Left cardiac atrium (tissue), 4 donors: ENCODE measurements at places on chromosomes 7 and 10. TPM values are rescaled to one million over a fixed set of nuclear protein-coding genes. Genes with fewer than 3 reads are reported as not detected.

The CYP3A7 gene
- total RNA-seq, result not detected

The GIMAP8 gene
- 16.6 TPM for total RNA-seq

The XPNPEP1 gene
- 40.7 TPM for total RNA-seq

The MMD2 gene
- total RNA-seq, result not detected

The C10orf105 gene
- 0.27 TPM for total RNA-seq

The BAIAP2L1 gene
- total RNA-seq, result 2.4 TPM

The PTPN20 gene
- total RNA-seq, result 9.7 TPM

The ANKRD7 gene
- total RNA-seq, result 1.1 TPM

DNA sequence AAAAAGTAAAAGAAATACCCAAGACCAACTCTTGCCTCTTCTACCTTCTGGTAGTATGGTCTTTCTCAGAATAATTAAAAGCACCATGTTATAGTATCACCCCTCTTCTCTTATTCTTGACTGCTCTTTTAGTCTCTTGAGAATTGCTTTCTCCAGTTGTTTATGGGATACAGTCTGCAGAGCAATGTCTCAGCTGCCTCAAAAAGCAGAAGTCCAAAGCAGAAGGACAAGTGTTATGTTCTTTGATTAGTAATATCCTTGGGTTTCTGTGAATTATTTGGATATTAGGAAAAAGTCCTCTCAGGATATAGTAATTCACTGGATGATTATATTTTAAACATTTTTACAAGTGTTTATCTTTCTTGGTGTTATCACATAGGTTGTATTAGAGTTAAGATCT, 7.4 kb downstream of the TAS2R41 start:
- DNase-seq, result no peak

GRCh38 chr10:4723860-4724259, 102.1 kb upstream of the AKR1E2 start:
- no peak for DNase-seq

GRCh38 chr7:832167-832967, at the start of gene SUN1:
Gene SUN1, plus strand, starts transcription at chr7:832476. Its CDS starts 49 bp downstream, at chr7:832525.
- DNase-seq, result peak; percentile 48

DNA sequence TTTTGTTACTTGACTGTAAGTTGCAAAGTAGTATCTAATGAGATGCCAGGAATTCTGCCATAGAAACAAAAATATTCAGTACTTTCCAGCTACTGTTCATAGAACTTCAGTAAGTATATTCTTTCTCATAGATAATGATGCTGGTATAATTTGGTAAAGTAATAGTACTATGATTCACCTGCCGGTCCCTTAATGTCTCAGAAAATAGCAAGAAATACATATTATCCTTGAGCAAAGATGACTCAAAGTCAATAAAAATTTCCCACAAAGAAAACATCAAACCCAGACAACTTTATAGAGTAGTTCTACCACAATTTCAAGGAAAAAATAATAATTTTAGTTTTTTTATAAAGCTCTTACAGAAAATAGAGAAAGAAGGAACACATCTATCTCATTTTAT, 105.4 kb downstream of the EPDR1 start:
- no peak for DNase-seq

DNA sequence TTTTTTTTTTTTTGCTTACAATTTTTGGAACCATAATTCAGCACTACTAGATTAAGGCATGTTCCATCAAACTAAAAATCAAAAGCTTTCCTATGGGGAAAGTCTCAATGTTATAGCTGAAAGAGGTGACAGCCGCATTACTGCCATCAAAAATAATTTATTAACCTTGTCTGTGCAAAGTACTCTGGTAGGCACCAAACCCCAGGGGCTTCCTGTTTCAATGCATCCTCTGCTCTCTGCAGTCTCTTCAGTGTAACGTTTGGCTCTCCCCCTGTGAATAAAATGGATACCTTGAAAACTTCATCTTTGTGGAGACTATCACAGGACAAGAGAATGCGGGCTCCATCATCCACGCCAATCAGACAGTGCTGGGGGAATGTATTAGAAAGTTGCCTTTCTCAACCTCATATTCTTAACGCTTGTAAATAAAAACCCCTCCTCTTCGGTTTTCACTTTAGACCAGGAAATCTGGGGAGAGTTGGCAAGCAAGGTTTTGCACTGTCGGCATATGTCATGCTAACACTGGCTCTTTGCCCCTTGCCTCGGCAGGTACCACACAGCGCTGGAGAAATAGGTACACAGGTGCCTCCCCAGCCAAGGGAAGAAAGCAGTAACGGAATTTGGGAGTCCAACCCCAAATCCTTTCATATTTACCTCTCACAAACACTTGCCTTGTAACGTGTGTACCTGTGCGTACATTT, 1.6 kb upstream of the NRG3 start:
- DNase-seq, result no peak

DNA sequence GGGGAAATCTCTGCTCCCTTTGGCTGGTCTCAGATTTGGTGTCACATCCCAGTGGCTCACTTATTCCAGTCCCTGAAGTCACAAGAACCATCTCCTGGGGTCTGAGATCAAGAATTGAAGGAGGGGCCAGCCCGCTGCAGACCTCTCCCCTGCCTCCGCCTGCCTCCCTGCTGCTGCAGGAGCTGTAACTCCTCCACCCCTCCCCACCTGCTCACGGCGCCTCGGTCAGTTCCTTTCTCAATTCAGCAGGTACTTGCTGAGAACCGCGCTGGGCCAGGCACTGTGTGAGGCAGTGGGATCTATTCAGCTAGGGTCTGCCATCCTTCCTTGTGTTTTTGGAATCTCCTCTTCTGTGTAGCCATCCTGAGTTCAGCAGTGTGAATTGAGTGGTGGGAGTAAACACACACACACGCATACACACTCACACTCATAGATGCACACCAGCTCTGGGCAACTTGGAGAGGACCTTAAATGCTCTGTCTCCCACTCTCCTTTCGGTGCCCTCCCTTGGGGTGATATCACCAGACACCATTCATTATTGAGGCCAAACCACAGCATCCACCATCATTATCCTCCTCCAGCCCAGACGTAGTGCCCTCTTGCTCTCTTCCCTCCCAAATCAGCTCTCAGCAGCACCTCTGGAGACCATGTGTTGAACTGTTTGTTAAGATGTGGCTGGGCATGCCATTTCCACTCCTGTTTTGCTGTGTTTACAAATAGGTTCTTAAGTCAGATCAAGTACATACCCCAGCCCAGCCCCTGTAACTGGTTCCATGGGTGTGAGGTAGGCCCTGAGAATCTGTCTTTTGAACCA, 22.0 kb upstream of the ANKRD2 start:
- no peak for DNase-seq

GRCh38 chr10:86446440-86446839, 75.2 kb downstream of the WAPL start:
- DNase-seq, result no peak

GRCh38 chr10:95880704-95881103, 27.1 kb upstream of the CC2D2B start:
- DNase-seq, result no peak

DNA sequence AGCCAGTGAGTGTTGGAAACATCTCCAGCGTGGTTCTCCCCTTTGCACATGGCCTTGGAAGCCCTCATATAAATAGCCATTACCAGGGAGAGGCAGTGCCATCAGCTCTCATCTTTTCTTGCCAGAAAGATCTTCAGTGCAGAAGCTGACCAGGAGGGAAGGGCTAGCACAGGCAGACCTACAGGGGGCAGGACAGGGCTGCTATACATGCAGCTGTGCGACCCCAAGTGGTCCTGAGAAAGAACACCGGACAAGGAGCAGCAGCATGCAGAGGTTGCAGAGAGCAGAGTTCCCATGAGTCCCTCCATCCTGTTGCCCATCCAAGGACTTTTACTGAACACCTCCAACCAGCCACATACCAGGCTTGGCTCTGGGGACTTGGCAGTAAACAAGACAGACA, 17.1 kb downstream of the GRID1 start:
- DNase-seq, result no peak

DNA sequence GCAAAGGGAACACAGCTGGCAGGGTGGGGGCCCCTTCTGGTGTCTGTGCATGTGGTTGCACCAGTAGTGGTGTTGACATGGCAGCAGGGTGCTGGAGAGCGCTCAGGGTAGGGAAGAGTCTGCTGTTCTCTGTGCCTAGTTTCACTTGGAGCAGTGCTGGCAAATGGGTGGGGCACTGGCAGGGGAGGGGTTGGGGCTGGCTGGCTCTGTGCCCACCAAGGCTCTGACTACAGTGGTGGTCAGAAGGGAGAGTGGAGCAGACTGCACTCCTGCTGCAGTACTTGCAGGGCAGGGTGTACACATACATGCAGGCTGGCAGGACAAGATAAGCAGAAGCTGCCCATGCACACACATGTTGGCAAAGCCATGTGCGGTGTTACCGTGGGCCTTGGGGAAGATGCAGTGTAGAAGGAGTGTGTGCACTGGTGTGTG, 18.2 kb downstream of the FAM25A start:
- no peak for DNase-seq

DNA sequence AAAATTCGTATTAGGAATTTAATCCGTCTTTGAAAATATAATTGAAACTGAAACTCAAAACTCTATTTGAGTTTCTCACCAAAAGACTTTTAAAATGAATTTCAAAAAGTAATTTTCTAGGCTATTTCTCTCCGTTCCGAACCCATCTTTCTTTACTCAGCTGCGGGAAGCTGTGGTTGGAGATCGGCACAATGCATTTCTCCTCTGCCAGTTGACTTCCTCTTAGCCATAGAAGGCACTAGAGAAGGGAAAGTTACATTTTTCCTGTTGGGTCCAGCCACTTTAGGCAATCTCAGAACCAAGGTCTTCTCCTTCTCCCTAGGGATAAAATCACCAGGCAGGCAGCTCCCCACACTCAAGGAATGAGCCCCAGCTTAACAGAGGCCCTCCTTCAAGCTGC, 133.6 kb upstream of the COL1A2 start:
- DNase-seq, result no peak

DNA sequence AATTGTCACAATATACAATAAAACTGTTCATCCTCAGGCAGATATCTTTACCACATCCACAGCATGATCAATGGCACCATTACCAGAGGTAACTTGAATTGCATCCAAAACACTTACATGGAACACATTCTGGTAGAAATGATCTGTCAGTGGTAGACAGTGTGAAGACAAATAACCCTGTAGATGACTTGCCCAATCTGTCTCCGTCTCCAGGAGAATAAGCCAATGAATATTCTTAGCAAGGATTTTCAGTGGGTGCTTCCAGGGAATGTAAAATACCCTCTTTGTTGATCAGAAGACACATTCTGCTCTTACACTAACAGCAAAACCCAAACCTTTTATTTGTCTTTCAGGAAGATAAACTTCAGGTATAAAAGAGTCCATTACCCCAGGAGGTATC, 43.8 kb downstream of the VWC2 start:
- no peak for DNase-seq

GRCh38 chr7:98400542-98401340, at the start of gene BAIAP2L1:
Gene BAIAP2L1, minus strand, starts transcription at chr7:98401090. Its CDS starts 238 bp downstream, at chr7:98400852.
- DNase-seq, result peak; percentile 76

GRCh38 chr10:124492266-124492665, 30.6 kb downstream of the LHPP start:
- no peak for DNase-seq

DNA sequence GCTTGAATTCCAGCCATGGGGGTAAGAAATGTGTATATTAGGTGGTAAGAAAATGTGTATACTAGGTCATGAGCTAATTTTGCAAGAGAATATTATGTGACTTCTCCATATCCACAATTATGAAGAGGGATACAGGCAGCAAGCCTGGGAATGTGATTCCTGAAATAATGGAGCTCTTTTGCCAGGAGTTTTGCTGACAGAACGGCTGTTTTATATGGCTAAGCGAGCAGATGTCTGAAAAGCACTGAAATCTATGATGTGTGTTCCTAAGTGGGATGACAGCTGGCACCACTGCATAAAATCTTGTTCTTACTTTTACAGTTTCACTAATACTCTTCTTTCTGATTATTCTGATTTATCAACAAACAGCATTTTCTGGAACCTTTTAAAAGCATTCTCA, 386.0 kb upstream of the HPS1 start:
- DNase-seq, result no peak

DNA sequence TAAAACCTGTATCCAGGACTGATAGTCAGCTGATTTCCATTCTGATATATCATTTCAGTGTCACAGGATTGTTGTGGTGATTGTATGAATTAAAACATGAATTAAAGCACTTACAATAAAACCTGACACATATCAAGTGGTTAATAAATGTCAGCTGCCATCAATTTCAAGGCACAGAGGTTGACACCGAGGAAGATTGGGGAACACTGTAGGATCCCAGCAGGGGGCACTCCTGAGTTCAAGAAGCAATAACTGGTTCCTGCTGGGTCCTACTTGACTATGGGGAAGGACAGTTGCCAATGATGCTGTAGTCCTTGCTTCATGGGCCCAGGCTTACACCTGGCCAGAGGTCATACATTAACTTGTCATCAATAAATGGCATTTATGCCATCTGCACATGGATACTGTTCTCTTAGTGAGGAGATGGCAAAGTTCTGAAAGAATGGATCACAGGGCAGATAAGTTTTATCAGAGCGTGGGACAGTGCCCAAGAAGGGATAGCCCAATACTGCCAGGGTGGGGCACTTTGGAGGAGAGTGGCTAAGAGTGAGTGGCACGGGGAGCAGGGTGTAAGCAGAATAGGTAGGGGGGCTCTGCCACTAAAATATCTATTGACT, 24.1 kb downstream of the FZD1 start:
- peak; percentile 54 for DNase-seq

GRCh38 chr7:144853542-144853941, 17.7 kb upstream of the TPK1 start:
- no peak for DNase-seq

DNA sequence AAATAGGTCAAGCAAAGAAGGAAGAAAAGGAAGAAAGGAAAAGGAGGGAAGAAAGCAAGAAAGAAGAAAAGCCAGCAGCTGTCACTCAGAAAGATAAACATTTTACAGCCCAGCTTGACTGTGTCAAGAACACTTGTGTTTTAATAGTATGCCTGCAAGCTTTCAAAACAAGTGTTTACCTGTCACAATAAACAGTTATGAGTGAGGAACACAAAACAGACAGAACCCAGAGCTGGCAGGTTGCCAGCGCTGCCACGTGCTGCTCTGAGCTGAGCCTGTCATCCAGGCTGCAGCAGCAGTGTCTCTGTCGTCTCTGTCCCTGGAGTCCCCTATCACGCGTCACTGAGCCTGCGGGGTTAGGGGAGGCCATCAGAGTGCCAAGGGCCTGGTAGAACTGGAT, 827.6 kb upstream of the AUTS2 start:
- DNase-seq, result peak; percentile 60

DNA sequence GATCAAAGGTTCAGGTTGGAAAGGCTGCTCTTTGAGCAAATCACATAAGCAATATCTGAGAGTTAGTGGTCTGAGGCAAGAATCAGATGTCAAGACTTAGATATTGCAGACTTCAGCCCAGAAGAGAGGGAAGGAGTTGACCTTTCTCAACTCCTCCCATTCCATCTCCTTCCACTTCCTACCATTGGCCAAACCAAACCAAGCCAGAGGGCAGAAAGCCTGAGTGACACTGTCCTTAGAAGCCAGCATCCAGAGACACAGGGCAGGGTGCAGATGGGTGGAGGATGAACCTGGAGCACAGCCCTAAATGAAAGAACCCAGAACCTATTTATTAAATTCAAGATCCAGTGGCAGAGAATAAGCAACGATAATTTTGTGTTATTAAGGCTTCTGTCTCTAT, 180.5 kb downstream of the HIBADH start:
- DNase-seq, result no peak

GRCh38 chr10:6813306-6813705, 233.2 kb upstream of the PRKCQ start:
- DNase-seq, result no peak
